ENCODE measurements at places on chromosomes 3 and 15. TPM values are rescaled to one million over a fixed set of nuclear protein-coding genes. Genes with fewer than 3 reads are reported as not detected.
A peak's percentile ranks its signal among the peaks of the same experiment; 100 is the strongest.

DNA sequence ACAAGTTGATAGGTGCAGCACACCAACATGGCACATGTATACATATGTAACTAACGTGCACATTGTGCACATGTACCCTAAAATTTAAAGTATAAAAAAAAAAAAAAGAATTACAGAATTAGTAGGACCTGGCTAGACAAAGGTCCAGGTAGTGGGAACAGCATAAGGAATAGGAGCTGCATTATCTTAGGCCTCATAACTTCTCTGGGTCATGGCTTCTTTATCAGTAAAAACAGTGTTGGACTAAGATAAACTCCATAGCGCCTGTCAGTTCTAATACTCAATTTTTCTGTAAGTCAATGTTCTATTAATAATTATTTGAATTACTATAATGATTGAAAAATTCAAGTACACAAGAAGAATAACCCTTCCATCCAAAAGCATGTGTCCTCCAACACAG is 98.3 kb downstream of the HERC1 start:
- no peak for DNase-seq

DNA sequence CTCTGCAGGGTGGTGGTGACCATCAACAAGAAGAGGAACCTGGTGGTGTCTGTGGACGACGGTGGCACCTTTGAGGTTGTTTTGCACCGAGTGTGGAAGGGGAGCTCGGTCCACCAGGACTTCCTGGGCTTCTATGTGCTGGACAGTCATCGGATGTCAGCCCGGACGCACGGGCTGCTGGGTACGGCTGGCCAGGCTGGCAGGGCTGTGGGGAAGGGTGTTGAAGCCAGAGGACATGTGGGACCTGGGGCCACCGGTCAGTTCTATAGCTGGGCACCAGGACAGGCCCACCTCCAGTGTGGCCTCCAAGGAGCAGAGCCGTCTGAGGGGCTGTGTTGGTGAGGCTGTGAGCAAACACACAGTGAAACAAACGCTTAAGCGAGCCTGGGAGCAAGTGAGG is 3.9 kb upstream of the ITIH3 start:
- no peak for DNase-seq

CCDC13 gene
- 1.0 TPM for total RNA-seq

DNA sequence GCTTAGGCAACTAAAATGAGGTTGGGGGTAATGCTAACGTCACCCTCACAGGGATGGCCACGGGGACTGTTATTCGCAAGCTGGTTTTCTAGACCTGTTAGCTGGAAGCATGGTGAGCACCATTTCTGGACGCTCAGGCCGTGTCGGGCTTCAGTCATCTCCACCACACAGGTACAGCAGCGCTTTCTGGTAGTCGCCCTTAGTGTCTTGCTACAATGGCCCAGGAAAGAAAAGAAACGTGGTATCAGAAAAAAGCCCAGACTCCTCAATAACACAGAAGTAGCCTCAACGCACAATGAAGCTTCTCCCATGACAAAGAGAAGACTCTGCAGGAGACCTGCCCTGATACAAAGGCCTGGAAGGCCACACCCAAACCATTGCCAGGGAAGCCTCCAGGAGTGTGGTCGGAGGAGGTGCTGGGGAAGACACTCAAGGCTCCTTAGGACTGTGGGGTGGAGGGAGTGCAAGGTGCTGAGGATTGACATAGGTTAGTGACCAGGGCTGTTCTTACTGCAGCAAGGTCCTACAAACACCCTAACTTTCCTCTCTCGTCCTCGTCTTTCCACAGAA is 50.2 kb downstream of the ANXA2 start:
- DNase-seq, result no peak

DNA sequence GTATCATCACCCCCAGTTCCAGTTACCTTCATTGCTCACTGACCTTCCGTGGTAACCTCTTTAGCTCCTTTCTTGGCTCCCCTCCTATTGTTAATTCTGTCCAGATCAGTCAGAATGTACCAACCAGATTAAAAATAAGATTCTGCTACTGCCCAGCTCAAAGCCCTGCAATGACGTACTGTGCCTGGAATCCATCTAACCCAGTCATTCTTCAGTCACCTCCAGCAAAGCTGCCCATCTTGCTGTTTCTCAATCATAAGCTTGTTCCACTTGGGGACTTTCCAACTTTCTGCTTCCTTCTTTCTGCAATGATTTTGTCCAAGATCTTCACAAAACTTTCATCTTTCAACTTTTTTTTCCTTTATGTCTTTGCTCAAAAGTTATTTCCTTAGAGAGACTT is 512.0 kb upstream of the ZNF385D start:
- DNase-seq, result no peak

GRCh38 chr15:80957976-80958375 is 31.6 kb downstream of the MESD start:
- no peak for DNase-seq

DNA sequence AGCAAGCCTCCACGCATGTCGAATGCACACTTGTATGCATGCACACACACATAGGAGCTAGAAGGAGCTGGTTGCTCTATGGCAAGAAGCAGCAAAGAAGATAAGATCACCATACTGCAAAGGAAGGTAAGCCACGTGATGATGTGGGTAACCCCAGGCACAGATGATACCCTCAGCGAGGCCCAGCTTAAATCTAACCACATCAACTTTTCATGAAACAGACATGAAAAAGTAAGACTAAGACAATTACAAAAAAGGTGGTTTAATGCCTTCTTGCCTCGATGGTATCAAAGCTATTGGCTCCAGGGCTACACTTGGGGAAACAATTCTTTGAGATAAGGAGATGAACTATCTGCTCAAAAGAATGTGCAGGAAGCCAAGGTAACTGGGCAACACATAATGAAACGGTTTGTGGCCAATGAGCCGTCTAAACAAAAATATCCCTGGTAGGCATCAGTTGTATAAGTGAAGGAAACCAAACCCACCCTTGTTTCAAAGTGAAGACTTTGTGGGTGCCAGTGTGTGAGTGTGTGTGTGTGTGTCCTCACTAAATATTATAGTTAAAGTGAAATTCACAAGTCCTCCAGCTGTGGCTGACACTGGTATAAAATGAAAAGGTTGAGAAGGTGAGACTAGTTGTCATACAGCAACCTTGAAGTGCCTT is 365.7 kb upstream of the ICE2 start:
- no peak for DNase-seq

DNA sequence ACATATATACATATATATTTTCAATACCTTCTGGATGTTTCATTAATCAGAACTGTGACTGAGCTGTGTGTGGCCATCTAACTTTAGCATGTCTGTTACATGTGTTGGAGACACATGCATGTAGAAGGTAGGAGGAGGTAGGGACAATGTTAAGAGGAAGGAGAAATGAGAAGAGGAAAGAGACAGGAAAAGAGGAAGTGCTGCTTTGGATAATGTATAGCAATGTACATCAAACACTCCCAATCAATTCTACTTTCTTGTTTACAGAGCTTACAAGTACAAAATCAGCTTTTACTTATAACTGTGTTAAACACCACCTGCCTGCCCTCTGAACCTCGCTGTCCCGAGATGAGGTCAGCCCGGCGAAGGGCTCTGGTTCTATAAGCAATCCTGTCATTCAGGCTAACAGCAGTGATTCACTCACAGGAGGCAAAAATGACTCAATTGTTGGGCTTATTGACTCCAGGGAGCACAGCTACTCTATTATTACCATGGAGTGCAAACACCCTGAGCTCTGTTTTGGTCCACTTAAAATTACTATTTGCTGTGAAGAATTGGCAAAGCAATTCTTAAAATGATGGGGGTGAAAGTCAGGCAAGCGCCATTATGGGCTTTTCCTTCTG is 188.9 kb downstream of the MEIS2 start:
- no peak for DNase-seq

GRCh38 chr15:91938136-91938535 is 84.6 kb downstream of the SLCO3A1 start:
- DNase-seq, result no peak

DNA sequence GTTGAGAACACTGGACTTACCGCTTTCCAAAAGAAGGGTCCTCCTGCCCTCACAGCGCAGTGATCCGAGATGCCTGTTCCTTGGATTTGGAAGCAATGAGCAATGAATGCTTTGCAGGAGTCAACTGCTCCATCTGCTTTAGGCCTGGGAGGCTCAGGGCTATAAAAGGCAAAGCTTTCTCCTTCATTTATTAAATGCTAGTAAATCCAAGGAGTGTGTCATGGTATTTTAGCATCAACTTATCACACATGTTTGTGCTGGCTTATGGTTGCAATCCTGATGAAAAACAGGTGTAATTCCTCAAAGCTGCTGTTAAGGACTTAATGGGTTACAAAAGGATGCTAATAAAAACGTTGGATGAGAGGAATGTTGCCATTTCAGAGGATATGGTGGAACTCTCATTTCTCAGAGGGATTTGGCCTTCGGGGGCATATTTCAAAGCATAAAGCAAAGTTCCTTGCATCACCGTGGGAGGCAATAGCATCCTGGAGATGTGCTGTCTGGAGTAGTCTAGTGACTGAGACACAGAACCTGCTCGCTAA is 158.5 kb upstream of the TPM1 start:
- DNase-seq, result no peak

GRCh38 chr3:137582484-137582883 is 181.6 kb upstream of the SOX14 start:
- no peak for DNase-seq

GNAT1 gene
- total RNA-seq, result not detected

DNA sequence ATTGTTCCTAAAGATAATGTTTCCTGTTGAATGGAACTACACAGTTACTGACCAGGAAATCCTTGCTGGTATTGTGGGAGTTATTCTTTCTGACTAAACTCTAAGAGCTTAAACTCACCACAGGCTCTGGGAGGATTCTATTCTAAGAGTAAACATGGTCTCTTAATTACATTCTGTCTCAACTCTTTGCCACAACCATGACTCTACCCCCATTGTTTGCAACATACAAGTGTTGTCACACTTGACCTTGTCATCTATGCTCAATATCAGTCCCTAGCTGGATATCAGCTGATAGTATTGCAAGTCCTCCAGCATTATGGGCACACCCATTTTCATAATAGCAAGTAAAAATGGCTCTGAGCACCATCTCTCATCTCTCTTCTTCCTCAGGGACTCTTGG is 29.6 kb upstream of the SECISBP2L start:
- no peak for DNase-seq

PSTPIP1 gene
- total RNA-seq, result 12.4 TPM

MEGF11 gene
- 2.6 TPM for total RNA-seq

DNA sequence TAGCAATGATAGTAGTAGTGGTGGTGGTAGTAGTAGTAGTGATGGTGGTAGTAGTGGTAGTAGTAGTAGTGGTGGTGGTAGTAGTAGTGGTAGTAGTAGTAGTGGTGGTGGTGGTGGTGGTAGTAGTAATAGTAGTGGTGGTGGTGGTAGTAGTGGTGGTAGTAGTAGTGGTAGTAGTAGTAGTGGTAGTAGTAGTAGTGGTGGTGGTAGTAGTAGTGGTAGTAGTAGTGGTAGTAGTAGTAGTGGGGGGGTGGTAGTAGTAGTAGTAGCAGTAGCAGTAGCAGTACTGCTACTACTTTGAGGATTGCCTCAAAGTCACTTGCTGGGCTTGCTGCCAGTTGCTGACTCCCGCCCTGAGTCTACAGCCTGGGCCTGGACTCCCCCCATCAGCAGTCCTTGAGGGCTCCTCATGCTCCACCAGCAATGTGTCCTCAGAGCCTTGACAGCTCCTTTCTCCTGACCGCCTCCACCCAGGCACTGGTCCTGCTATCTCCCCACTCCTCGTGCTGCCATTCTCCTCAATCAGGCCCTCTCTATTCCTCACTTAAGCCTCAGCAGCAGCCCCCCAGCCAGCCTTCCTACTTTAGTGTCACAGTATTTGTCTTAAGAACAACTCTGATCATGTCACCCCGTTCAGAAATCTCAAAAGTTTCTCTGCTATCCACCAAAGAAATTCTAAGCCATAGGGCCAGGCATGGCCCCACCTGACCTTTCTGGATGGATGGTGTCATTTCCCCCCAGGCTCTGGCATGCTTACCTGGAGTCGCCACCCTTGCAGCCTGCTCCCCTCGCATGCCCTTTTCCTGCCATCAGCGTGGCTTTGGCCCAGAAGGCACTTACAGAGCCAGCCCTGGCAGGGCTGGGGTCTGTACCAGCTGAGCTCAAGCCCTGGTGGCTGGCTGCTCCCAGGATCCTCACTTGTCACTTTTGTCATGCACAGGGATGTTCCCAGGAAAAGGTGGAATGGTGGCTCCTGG is 45.6 kb downstream of the DLEC1 start:
- DNase-seq, result peak; percentile 43

PLAAT1 gene
- 21.2 TPM for total RNA-seq

DNA sequence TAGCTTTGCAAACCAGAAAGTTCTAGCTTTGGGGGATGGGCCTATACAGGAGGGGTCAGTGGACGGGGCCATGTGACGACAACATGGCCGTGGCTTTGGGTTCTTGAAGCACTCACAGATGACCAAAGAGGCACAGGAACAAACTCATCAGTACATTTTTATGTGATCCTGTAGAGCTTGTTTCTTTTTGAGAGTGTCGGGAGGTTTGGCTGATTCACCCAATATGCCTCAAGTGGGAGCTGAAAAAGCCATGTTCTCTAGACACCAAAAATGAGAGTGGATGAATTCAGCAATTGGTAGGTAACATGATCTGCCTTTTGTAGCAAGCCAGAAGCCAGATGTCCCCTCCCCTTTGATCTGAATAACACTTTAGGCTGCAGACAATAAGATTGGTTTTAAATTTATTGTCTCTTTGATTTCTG is 30.1 kb downstream of the GREM1 start:
- DNase-seq, result no peak

SUCNR1 gene
- not detected for total RNA-seq

DNA sequence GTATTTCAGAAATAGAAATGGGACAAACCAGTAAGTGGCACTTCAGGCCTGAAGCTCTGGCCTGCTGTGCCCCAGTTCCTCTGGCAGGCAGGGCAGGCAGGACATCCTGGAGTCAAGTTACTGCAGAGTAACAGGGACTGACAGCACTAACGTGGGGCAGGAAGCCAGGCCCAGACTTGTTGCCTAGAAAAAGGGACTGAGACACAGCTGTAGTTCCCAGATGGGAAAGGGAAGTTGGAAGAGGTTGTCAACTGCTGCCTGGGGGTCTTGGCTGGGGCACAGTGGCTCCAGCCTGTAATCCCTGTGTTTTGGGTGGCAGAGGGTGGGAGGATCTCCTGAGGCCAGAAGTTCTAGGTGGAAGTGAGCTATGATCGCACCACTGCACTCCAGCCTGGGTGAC is 171.9 kb downstream of the FMN1 start:
- no peak for DNase-seq

- no peak for DNase-seq
Measured at GRCh38 chr3:78988324-78988723, 779.5 kb downstream of the ROBO1 start.

DNA sequence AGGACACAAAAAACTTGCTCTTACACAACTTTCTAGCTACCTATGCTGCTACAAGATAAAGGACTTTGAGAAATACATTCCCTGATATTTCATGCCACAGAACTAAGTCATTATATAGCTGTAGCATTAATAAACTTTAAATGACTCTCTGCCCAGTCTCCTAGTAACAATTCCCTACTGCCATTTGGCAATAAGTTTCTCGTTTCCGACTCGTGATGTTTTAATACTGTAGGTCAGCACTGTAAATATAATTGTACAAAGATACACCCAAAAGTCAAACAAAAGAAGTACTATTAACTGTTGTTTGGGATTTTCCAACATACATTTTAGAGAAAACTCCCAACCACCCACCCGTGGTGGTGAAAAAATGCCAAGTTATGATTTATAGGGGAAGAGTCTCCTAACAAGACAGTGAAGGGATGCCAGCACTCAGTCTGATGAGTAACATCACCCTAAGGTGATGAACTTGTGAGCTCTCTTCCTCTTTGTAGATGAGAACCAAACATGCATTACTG is 132.2 kb downstream of the DUT start:
- no peak for DNase-seq

PRSS50 gene
- not detected for total RNA-seq

ZSCAN2 gene
- total RNA-seq, result 40.0 TPM

- no peak for DNase-seq
Measured at GRCh38 chr15:69585937-69586336, 133.3 kb downstream of the RPLP1 start.
